ENCODE measurements at places on chromosomes 6 and 20.

- DNase-seq, result no peak
Observed at GRCh38 chr6:67129780-67130179, 1422.8 kb upstream of the EYS start.

- DNase-seq, result no peak
Observed at GRCh38 chr20:46584508-46584907, 34.1 kb upstream of the OCSTAMP start.

- DNase-seq, result no peak
Observed at GRCh38 chr6:27986928-27987725, 30.1 kb downstream of the OR2B6 start.

DNA sequence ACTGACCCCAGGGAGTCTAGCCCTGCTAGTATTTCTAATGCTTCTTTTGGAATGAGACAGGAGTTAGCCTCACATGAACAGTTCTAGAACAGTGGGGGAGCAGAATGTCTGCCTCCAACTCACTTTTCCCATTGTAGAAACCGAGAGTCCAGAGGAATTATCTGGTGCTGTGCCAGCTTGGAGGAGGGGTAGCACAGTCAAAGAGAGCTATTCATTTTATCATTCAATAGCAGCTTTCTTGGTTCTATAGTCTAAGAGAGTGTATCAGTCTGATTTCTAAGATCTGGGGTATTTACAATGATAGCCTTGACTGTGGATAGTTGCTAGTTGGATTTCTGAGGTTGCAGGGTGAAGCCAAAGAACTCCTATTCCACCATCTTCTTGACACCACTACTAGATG, 448.2 kb downstream of the RFPL4B start:
- DNase-seq, result no peak

- no peak for DNase-seq
Observed at GRCh38 chr6:152318278-152318677, 318.9 kb downstream of the SYNE1 start.

- DNase-seq, result no peak
Observed at GRCh38 chr20:39829256-39829655, 859.8 kb downstream of the MAFB start.

DNA sequence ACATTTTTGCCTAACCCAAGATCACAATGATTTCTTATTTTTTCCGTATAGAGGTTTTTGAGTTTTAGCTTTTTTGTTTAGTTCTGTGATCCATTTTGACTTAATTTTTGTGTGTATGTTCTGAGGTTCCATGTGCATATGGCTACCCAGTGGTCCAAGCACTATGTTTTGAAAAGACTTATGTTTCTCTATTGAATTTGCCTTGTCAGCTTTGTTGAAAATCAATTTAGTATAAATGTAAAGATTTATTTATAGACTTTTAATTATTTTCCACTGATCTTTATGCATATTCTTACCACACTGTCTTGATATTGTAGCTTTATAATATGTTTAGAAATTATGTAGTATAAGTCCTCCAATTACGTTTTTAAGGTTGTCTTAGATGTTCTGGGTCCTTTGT, 10.2 kb downstream of the TM9SF4 start:
- no peak for DNase-seq

DNA sequence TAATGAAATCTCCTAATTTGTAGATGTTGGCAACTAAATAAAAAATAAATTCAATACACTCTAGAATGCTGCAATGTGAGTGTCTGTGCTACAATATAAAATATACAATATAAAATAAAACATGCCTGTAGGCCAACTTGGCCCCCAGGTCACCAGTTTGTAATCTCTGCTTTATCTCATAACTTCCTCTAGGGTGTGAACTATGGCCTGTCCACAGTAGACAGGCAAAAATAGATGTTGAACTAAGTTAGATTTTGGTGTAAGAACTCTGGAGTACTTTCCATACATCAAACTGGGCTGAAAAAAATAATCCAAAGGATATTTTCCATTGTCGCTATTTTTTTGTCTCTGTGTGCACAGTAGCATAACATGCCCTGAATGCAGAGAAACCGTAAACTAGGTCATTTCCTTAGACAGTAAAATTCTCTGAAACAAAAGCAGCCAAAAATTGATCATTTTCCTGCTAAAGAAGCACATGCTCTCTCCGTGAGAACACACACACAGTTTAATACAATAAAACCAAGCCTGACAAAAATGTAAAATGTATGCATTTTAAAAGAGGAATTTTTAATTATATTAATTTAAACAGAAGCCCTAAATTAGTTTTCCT, 98.5 kb upstream of the ZFP64 start:
- no peak for DNase-seq

GRCh38 chr6:43058531-43058930, 703 bp downstream of the MRPL2 start:
- DNase-seq, result no peak

GRCh38 chr6:131693384-131693783, 7.8 kb downstream of the OR2A4 start:
- DNase-seq, result no peak

DNA sequence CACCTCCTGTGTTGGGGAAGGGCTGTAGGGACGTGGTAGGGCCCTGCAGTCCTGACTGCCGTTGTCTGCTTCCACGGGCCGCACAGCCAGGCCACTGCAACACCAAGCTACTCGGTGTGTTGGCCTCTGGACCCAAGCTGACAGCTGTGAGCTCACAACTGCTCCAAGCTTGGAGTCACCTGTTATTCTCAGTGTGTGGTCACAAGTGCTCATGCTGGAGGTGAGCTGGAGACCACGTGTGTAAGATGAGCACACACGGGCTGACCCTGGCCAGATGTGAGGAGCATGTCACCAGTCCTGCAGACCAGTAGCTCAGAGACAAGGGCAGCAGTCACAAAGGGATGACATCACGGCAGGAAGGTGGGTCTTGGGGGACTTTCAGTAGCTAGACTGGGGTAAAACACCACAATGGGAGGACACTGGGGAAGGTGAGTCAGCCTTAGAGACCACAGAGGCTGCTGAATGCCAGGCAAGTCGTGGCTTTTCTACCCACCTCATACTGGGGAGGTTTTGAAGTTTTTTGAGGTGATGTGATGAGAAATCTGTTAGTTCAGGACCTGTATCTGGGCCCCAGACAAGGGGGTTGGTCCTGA, 87.3 kb downstream of the FAM120B start:
- DNase-seq, result no peak

GRCh38 chr6:80639181-80639629, 532.7 kb downstream of the BCKDHB start:
- DNase-seq, result no peak

GRCh38 chr6:108806171-108806570, 42.1 kb upstream of the ARMC2 start:
- DNase-seq, result no peak

- no peak for DNase-seq
Observed at GRCh38 chr6:3312604-3313231, 54.0 kb downstream of the PSMG4 start.

- peak; percentile 63 for DNase-seq
Observed at GRCh38 chr6:32852844-32853540, 512 bp downstream of the TAP1 start.

DNA sequence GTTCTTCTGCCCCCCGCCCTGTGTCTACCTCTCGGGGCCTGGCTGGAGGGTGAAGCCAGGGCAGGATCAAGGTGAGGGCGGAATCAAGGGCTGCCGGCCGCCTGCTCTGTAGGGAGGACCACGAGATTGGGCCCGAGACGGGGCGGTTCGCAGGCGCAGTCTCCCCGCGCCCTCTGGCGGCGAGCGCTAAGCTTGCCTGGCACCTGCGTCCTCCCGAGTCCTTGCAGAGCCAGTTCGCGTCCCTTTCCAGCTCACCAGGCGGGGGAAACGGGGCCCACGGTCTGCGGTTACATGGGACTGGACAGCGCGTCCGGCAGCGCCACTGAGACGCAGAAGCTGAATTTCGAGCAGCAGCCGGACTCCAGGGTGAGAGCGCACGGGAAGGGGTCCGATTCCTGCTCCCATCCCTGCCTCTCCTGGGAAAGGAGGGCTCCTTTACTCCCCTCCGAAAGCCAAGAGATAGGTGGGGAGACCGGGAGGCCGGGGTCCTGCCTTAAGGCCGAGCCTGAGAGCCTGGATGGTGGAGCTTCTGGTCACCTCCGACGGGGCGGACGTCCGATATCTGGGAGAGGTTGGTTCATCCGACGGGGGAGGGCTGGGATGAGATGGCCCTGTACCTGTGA, 3.6 kb upstream of the MATN4 start:
- DNase-seq, result peak; percentile 42

GRCh38 chr6:151376440-151376839, 14.9 kb downstream of the ZBTB2 start:
- DNase-seq, result no peak

- DNase-seq, result no peak
Observed at GRCh38 chr6:75608956-75609533, 7.4 kb downstream of the SENP6 start.

DNA sequence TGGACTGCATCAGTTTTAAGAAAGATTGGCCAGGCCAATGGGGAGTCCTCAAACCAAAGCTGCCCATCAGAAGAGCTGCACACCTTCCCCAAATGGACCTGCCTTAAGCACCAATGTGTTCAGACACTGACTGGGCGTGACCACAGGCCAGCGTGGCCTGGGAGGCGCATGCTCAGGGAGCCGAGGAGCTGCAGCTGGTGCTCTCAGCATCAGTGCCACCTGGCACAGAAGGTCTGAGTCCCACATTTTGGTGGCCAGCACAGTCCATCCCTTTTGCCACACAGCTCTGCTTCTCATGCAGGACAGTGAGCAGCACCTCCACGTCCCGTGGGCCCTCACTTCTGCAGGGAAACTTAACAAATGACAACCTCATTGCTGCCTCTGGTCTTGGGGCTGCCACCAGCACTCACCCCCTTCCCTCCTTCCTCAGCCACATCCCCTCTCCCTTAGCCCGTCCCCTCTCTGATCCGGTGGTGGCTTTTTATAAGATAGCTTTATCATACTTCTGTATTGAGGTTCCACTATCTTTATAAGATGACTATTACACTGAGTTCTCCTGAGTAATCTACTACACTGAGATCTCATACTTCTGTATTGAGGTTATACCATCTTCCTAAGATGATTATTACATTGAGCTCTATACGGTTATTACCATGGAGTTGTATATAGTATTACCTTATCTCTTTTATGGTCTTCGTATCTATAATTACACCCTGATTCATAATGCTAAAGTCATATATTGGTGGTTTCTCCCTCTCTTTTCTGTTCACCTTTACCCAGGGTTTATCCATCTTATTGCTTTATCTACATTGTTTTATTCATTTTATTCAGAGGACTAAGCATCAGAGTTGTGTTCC, 109.1 kb downstream of the TOX2 start:
- DNase-seq, result no peak

DNA sequence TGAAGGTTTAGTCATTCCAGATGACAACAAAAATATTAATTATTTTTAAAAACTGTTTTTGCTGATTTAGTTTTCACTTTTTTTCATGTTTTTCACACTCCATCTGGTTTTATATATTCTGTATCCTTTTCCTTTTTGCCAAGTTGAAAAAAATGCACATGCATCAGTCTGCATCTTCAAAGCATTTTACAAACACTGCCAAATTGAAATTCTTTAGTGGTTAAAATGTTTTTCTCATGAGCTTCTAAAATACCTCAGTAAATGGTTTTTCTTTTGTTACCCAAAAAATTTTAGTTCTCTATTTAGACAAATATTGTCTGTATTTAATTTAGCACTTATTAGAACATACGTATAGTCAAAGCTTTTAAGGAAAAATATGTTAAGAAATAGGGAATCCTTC, 386.9 kb upstream of the HSF2 start:
- DNase-seq, result no peak

GRCh38 chr6:129683601-129684322, 26.2 kb downstream of the ARHGAP18 start:
- DNase-seq, result peak; percentile 53

- DNase-seq, result no peak
Observed at GRCh38 chr6:108120311-108120710, 45.5 kb upstream of the NR2E1 start.

DNA sequence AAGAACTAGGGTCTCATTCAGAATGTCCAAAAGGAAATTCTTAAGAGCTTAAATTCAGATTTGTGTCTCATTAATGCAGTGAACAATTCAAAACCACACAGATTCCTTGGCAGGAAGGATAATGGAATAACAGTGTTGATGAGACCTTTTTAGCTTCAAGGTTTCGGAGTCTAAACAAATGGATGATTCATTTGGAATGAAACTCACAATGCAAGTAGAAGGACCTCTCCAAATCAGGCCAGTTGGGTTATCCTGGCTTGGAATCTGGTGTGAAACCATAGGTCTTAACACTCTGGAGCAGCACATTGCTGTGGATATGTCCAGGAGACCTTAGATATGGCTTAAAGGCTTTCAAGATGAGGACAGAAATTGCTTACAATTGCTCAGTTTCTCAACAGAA, 44.9 kb downstream of the KCTD20 start:
- no peak for DNase-seq

DNA sequence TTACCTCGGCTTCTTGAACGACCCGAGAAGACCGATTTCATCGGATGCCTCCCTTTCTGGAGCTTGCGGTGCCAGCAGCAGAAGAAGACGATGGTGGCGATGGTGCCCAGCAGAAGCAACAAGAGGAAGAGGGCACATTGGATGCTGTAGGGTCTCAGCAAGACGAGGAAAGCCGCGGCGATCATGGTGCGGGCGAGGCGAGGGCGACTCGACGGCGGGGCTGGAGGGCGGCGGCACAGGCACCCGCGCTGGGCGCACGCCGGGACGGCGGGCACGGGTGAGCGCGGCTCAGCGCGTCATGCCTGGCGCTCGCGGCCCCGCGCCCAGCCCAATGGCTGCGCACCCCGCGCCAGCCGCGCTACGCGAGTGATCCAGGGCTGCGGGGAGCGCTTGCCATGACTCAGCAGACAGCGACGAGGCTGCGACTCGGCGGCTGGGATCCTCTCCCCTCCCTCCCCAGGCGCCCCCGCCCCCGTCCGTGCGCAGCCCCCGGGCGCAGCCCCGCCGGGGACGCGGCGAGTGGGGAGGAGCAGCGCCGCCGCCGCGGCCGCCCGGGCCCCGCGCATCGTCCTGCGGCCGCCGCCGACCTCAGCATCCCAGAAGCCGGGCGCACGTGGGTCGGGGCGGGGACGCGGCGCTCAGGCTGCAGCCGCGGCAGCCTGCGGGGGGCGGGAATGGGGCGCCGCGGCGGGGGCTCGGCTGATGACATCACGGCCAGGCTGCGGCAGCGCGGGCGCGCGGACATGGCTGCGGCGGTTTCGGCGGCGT, at the start of gene BEND6:
TSS of gene BEND6 (plus strand) at position 705 of the 768 bp plus-strand sequence. CDS start 26,704 bp downstream, outside the sequence.
- DNase-seq, result peak; percentile 21

GRCh38 chr20:3239867-3240775, 1.1 kb upstream of the SLC4A11 start:
- no peak for DNase-seq

GRCh38 chr6:153207006-153207405, 75.9 kb upstream of the RGS17 start:
- DNase-seq, result no peak

DNA sequence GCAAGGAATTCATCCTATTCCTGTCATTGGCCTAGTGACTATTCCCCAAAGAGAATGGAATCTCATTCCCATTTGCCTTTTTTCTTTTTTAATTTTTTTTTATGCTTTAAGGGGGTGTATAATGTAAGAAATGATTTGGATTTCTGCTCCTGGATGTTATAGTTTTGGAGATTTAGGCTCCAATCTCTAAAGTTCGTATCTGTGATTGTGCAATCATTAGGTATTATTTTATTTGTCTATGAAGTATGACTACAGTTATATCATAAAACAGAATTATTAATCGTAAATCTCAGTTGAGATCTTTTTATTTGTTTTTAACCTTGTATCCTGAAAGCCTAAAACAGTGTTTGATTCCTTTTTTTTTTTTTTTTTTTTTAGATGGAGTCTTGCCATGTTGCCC, 41.7 kb upstream of the EEF1A1 start:
- DNase-seq, result no peak

Measured in T-cell (primary cell).